ENCODE measurements at places on chromosomes 1 and 21. TPM values are rescaled to one million over a fixed set of nuclear protein-coding genes. Genes with fewer than 3 reads are reported as not detected.

Gene AK5
- total RNA-seq = 2.9 TPM

Gene FALEC
- total RNA-seq = not detected

DNA sequence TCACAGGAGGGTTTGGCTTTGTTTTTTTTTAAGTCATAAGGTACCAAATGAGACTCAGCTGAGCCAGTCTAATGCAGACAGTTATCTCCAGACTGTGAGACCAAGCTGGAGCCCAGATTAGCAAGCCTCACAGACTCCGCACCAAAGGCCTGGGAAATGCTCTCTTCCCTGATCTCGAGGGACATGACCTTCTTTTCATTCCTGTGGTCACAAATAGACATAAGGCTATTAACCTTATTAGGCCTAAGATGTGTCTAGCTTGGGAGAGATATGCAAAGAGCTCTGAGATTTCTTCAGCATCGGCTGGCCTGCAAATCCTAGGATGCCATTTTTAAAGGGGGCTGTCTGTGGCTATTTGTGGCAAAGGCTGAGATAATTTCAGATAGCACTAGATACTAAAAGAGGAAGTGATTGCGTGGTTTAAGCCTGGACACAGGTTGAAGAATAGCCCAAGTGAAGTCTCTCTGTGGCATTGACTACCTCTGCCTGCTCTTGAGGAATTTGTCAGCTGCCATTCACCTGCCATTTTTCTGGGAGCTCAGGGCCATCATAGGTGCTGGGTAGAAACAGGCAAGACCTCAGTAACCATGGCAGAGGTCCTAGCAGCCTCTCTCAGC lies 301.3 kb downstream of the SIPA1L2 start:
- no peak for DNase-seq

- DNase-seq = no peak
Measured at GRCh38 chr1:201222125-201222524, 31.5 kb downstream of the IGFN1 start.

- no peak for DNase-seq
Measured at GRCh38 chr1:165187031-165188009, 169.2 kb downstream of the LMX1A start.

- no peak for DNase-seq
Measured at GRCh38 chr1:17791480-17791879, 36.3 kb downstream of the ACTL8 start.

- no peak for DNase-seq
Measured at GRCh38 chr1:201384406-201384782, 6.9 kb upstream of the TNNT2 start.
